ENCODE measurements at places on chromosomes 3 and 15.
A peak's percentile ranks its signal among the peaks of the same experiment; 100 is the strongest.

GRCh38 chr15:67967871-67968431 lies 86.2 kb upstream of the PIAS1 start:
- DNase-seq = peak; percentile 73

- peak; percentile 65 for DNase-seq
Measured at GRCh38 chr3:58161435-58162398, 49.1 kb downstream of the DNASE1L3 start.

DNA sequence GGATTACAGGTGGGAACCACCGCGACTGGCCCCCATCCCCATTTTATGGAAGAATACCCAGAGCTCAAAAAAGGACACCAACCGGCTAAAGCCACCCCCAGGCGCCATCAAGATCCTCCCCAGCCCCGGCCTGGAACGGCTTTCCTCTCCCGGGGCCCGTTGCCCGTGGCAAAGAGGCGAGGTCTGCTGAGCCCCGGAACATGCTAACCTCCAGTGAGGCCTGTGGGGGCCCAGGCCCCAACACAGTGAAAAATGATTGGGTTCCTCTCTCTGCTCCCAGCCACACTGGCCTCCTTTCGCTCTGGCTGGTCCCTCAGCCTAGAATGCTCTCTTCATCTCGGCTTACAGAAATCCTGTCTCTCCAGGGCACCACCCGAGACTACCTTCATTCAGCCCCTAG lies 46.5 kb upstream of the SMAD6 start:
- no peak for DNase-seq

GRCh38 chr3:123653221-123653682 lies 68.4 kb upstream of the HACD2 start:
- peak; percentile 59 for DNase-seq

DNA sequence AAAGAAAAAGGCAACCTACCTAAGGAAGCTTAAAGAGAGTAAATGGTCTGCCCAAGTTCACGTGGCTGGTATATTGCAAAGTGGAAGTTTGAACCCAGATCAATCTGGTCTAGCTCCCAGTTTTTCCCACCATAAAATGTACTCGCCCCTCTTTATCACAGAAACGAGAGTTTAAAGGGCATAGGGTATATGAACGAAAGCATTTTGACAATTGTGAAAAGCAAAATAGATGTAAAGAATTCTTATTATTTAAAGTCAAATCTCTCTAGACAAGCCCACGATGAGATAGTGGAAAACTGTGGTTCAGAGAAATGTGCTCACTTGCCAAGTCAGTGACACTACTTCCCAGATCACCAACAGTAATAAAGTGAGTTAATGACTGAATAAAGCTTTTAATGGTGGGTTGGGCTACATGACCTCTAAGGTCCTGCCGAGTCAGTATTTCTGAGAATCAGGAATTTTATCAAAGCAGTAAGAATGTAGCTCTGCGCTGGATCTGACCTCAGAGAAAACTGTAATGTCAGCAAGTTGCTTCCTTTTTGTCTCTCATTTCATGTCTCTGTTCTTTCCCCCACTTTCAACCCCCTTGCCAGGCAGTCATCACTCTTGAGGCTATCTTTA lies 23.3 kb upstream of the NEO1 start:
- no peak for DNase-seq

DNA sequence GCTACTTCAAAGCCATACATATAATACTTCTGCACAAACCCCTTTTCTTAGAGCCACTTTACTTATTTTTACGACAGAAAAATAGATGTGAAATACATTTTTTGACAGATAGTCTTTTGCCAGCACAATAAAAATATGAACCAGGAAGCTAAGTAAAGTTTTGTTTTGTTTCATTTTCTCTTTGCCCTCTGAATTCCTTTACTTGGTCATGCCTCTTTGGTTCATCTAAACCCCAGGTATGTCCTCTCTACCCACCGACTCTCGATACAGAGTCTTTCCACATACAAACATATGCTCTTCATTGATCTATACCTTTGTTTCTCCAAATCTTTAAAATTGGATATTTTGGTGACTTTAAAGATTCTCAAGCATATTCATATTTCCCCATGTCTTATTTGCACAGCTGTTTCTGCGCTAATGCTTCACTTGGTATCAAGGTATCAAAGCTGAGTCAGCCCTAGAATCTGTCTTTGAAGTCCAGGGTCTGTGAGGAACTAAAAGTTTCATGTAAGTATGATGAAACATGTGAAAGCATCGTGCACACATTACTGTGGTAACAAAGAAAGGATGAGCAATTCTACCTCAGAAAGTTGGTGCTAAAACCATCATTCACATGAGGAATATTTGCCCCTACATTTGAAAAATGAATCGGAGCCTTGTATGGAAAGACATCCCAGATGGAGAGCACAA lies 845.4 kb downstream of the NAALADL2 start:
- no peak for DNase-seq

- DNase-seq = no peak
Measured at GRCh38 chr3:125965505-125965904, 3.5 kb upstream of the ROPN1B start.

GRCh38 chr15:30962079-30962478 lies 29.3 kb downstream of the MTMR10 start:
- DNase-seq = no peak

- DNase-seq = no peak
Measured at GRCh38 chr15:36527235-36528162, 51.9 kb upstream of the CDIN1 start.

GRCh38 chr3:105733356-105733755 lies 135.5 kb downstream of the CBLB start:
- DNase-seq = no peak

GRCh38 chr3:4629095-4630007 lies 136.2 kb downstream of the ITPR1 start:
- DNase-seq = no peak

GRCh38 chr15:90362936-90363212 lies 10.8 kb downstream of the ZNF774 start:
- no peak for DNase-seq

DNA sequence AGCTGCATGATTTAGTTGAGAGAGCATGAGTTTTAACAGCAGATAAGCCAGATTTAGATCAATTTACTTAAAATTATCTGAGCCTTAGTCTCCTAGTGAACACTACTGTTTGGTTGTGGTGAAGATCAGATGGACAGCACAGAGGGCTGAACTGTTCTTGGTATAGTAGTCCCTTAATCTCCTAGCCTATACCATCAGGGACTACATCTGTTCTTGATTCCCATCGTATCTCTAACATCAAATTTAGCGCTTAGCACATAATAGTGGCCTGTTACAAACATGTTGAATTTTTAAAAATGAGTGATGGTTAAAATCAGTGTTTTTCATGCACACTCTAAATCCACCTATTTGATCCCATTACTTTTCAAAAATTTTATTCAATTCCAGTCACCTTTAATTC lies 507.7 kb downstream of the GRM7 start:
- DNase-seq = no peak

DNA sequence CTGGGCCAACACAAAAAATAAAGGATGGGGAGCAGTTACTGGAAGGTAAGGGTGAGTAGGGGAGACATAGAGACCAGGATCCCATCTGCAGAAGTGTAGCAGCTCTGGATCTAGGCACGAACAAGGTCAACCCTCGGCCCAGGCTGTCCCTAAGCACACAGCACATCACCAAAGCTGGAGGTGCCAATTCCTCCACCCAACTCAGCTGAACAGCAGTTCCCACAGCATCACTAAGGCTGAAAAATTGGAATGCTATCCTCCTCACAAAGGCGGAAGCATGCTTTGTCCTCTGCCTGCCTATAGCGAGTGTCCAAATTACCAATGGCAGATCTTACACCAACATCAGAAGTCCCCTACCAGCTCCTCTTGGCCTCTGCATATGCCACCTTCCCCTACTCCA lies 33.9 kb downstream of the OSBPL10 start:
- no peak for DNase-seq

GRCh38 chr3:10648181-10648580 lies 142.8 kb upstream of the ATP2B2 start:
- DNase-seq = no peak

- DNase-seq = peak; percentile 91
Measured at GRCh38 chr15:77959432-77959879, 118.1 kb downstream of the TBC1D2B start.

DNA sequence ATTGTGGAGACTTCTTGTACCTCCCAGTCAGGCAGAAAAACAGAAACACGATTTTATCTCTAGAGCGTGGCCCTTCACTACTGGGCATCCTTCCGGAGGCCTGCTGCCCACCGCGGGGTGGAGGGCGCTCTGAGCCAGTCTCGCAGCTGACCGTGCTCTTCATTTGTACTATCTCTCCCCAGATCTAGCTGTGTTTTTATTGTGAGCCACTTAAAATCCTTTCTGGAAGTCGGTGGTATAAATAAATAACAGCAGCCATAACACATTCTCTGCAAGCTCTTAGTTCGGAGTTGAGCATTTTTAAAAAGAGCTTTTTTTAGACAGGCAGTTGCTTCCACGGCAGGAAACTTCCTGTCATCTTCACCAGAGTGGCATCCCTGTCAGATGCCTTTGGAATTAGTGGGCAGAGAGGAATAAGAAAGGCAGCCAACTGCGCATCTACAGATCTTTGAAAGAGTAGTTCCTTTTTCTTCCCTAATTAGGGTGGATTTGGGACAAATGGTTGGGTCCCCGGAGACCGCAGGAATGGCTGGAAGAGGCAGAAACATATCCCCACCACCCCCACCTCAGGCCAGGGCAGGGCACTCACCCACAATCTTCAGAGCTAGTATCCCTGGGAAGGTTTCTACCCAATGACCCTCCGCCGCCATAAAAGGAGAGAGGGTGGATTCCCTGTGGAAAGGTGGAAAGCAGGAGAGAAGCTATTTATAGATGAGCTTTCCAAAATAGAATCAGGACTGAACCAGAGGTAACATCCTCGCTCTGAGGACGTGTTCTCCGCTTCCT lies 91.1 kb downstream of the TOP2B start:
- DNase-seq = no peak

DNA sequence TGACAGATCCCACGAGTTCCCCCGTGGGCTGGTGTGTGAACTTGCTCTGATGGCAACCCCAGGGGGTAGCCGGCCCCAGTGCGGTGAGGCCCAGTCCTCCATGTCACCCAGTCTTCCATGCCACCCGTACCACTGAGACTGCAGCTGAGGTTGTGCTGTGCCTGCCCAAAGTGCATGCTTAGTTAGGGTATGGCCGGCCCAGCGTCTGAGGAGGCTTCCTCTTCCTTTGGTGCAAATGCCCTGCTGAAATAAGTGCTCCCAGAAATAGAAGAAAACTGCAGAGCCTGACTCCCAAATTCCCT lies 31.5 kb downstream of the MGLL start:
- DNase-seq = no peak

- DNase-seq = no peak
Measured at GRCh38 chr3:176293276-176293675, 904.0 kb downstream of the TBL1XR1 start.

DNA sequence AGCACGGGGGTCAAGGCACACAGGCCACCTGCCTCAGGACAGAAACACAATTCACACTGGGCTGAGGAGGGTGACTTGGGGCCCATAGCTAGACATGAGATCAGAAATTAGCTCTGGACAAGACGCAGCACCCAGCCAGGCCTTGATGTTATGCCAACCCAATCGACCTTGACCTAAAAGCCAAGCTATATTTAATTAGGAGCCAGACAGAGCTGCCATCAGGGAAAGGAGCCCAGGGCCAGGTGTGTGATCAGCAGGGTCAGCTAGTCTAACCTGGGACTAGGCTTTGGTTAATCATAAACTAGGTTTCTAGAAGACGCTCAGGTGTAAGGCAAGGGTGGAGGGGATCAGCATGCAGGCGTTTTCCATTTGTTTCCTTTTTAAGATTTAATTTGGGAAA lies 23.9 kb upstream of the SLC25A36 start:
- DNase-seq = peak; percentile 26

DNA sequence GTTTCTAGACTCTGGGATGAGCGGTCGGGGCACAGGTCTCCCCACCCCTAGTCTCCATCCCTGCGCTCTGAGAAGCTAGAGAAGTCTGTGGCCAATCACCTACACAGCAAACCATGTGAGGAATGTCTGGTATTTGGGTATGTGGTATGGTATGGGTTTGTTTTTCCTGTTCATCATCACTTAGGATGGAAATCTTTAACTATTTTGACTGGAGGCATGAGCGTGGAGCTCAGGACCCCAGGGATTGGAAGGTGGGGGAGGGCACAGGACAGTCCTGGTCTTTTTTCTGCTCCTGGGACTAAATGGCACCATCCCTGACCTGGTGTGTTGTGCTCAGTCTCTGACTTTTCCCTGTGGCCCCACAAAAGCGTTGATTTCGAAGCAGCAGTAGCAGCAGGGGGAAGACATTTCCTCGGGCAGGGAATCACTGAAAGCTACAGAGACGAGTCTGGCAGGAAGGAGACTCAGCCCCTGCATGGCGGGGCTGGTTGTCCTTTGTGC lies 191.7 kb upstream of the TPM1 start:
- no peak for DNase-seq

GRCh38 chr3:195041871-195042742 lies 228.9 kb downstream of the XXYLT1 start:
- DNase-seq = no peak

- DNase-seq = peak; percentile 53
Measured at GRCh38 chr15:83106994-83107840, at the start of gene TM6SF1. Gene TM6SF1 (plus strand): TSS chr15:83107645. CDS start chr15:83107681, 36 bp downstream.

- DNase-seq = no peak
Measured at GRCh38 chr15:80846031-80846815, 67.1 kb downstream of the CEMIP start.

DNA sequence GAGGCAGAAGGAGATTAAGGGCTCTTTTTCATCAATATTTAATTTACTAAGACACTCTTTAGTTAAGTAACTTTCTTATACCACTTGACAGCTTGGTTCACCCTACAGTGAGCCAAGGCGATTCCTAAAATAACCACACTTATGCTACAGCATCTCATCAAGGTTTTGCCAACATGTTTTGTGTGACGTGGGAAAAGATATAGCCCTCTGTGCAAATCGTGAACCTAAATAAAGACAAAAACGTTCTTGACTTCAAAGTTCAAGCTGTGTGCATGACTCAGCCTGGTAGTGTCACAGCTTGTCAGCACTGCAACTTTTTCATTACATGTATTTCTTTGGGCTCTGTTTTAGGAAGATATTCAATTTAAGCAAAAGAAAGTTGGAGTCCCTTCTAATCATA lies 297.0 kb upstream of the EPHA3 start:
- DNase-seq = no peak

GRCh38 chr3:176302271-176302670 lies 895.0 kb downstream of the TBL1XR1 start:
- no peak for DNase-seq

GRCh38 chr15:70516408-70517193 lies 246.8 kb downstream of the UACA start:
- no peak for DNase-seq

- no peak for DNase-seq
Measured at GRCh38 chr3:12155264-12155663, 3.4 kb downstream of the TIMP4 start.

- DNase-seq = no peak
Measured at GRCh38 chr15:59396679-59397078, 24.0 kb upstream of the MYO1E start.
